ENCODE measurements at places on chromosomes 3 and 15.

GRCh38 chr3:24338409-24339130, 156.1 kb downstream of the THRB start:
- no peak for DNase-seq

DNA sequence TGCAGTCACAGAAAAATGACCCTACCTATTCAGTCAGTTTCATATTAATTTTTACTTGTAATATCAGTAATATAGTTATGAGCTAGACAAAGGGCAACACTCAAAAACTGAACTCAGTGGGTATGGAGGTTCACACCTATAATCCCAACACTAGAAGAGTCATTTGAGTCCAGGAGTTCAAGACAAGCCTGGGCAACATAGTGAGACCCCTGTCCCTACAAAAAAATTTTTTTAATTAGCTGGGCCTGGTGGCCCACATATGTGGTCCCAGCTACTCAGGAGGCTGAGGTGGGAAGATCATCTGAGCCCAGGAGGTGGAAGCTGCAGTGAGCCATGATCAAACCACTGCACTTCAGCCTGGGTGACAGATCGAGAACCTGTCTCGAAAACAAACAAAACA, 3.1 kb downstream of the TMF1 start:
- DNase-seq: no peak

- no peak for DNase-seq
Observed at GRCh38 chr3:184942735-184943134, 130.8 kb downstream of the VPS8 start.

GRCh38 chr3:158248261-158248660, 138.4 kb downstream of the RSRC1 start:
- no peak for DNase-seq

- no peak for DNase-seq
Observed at GRCh38 chr3:30011237-30011803, 595.1 kb upstream of the TGFBR2 start.

DNA sequence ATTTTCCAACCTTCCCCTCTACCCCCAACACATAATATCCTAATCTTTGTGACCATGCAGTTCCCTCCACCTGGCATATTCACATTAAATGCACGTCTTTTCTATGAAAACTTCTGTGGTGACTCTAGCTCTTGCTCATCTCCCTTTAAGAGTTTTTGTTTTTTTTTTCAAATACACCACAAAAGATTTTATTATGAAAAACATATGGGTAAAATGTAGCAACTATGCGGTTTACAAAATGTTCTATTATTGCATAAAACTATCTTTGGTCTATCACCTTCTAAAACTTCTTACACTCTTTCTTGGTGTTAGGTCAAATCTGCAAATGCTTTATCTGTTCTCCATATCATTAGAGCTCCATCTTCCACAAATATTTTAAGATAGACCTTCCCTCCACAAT, 38.6 kb upstream of the ADGRG7 start:
- no peak for DNase-seq

- DNase-seq: no peak
Observed at GRCh38 chr15:59307165-59307537, 65.5 kb downstream of the MYO1E start.

- no peak for DNase-seq
Observed at GRCh38 chr15:91950631-91951329, 97.3 kb downstream of the SLCO3A1 start.

DNA sequence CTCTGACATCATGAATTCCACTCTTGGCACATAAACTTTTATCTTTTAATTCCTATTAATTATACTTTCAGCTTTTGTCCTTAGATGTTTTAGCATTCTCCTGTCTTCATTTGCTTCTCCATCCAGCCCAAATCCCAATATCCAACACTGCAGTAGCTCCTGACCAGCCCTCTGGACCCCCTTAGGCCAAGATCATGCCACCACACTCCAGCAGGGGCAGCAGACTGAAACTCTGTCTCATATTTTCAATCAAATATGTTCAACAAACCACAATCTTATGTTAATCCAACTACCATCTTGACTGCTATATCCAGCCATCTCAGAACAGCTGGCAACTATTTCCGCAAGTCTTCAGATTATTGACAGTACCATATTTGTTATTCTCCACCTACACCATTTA, 315.8 kb upstream of the ROBO2 start:
- no peak for DNase-seq

- DNase-seq: no peak
Observed at GRCh38 chr3:74393426-74393825, 221.0 kb downstream of the CNTN3 start.

GRCh38 chr3:29639578-29640290, 358.9 kb downstream of the RBMS3 start:
- no peak for DNase-seq

DNA sequence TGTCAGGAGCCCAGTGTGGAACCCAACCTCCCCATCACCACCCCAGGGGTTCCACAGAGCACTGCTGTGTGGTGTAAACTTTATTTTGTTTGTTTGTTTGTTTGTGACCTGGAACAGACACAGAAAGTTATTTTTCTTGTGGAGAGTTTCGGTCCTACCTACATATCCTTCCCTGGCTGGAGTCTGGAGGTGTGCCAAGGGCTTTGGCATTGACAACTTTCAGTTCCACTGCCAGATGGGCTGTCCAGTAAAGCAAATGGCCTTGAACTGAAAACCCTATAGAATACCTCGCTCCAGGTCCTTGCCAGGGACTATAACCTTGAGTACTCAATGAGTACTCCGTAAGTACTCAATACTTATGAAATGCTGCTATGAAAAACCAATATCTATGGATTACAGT, 103.5 kb downstream of the MITF start:
- DNase-seq: no peak

DNA sequence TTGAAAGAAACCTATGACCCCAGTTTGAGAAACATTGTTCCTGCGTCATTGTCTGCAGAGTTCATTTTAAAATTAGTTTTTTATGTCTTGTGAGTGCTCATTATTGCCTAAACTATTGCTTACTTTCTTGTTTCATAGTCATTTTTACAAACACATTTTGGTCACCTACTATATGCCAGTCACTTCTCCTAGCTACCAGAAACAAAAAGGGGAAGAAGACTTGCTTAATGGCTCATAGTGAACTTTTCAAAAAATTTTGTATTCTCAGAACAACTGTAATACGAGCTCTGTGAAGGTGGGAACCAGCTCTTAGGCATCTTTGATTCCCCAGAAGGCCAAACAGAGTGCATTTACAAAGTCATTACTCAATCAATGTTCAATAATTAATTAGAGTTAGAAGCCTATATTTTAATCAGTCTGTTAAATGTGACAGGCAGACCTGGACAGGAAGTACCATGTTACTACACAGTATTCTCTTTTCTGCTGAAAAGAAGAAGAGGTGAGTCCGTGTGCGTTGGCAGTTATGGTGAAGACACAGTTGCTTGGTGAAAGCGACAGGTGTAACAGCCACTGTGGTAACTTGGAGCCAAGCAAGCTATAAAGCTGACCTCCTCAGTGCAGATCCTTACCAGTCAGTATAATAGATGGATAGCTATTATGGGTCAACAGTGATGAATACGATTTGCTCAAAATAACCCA, 46.6 kb downstream of the DPPA2 start:
- DNase-seq: no peak

- no peak for DNase-seq
Observed at GRCh38 chr15:46366360-46367007, 731.7 kb downstream of the SQOR start.

DNA sequence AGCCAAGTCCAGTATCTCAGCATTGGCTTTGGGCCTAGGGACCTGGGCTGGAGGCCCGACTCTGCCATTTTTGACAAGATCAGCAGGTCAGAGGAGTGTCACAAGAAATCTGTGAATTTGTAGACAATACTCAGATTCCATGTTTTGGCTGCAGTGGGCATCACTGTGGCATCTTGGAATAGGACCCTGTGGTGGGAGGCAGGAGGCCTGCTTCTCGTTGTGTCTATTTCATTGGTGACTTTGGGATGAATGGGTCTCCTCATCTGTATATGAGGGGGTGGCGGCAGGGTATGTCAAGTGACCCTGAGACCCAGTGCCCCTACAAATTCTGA, 3.3 kb downstream of the C15orf39 start:
- DNase-seq: no peak

DNA sequence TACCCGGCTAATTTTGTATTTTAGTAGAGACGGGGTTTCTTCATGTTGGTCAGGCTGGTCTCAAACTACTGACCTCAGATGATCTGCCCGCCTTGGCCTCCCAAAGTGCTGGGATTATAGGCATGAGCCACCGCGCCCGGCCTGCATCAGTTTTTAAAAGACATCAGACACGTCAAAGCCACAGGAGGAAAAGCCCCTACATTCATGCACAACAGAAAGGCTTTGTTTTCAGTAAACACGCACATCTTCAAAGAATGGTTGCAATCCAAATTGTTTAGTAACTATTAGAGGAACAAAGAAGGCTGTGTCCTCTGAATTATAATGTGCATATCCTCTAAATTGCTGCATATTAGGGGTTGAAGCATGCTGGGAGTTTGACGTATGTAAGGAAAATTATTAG, 53.3 kb downstream of the BTD start:
- no peak for DNase-seq

- DNase-seq: no peak
Observed at GRCh38 chr15:94066046-94066445, 165.3 kb upstream of the MCTP2 start.

DNA sequence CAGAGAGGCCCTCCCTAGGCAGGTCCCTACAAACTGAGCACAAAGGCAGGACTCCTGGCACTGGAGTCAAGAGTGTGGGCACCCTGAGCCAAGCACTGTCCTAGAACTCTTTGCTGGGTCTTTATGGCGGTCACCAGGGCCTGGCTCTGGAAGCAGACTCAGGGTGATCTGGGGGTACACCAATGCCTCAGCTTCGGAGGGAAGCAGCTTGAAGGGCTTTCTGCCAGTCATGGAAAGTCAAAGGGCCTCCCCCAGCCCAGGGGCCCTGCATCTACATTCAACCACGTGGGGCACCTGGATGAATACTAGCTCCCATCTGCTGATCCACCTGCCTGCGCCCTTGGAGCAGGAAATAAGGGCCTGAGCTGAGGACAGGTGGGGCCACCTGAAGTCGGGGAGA, 7.4 kb downstream of the EPB42 start:
- no peak for DNase-seq

Data from NCI-H2171 (cell line).